ENCODE measurements at places on chromosomes 12 and 14. TPM values are rescaled to one million over a fixed set of nuclear protein-coding genes. Genes with fewer than 3 reads are reported as not detected.

TRIM9 gene
- total RNA-seq, result 9.3 TPM

SYT1 gene
- 5.6 TPM for total RNA-seq

SPIC gene
- total RNA-seq, result not detected

CD163 gene
- total RNA-seq, result not detected

TMCC3 gene
- total RNA-seq, result 1.4 TPM

HOXC12 gene
- total RNA-seq, result not detected

TMEM63C gene
- total RNA-seq, result 8.0 TPM

SDR9C7 gene
- 0.05 TPM for total RNA-seq

CDC42BPB gene
- 87.2 TPM for total RNA-seq

GEMIN2 gene
- 21.1 TPM for total RNA-seq

ZFYVE21 gene
- 46.9 TPM for total RNA-seq

KRT79 gene
- 0.06 TPM for total RNA-seq

KRT81 gene
- total RNA-seq, result 3,573 TPM

METTL25 gene
- 2.0 TPM for total RNA-seq

DEPDC4 gene
- 0.80 TPM for total RNA-seq
